ENCODE measurements at places on chromosomes 11 and 22. TPM values are rescaled to one million over a fixed set of nuclear protein-coding genes. Genes with fewer than 3 reads are reported as not detected.

DNA sequence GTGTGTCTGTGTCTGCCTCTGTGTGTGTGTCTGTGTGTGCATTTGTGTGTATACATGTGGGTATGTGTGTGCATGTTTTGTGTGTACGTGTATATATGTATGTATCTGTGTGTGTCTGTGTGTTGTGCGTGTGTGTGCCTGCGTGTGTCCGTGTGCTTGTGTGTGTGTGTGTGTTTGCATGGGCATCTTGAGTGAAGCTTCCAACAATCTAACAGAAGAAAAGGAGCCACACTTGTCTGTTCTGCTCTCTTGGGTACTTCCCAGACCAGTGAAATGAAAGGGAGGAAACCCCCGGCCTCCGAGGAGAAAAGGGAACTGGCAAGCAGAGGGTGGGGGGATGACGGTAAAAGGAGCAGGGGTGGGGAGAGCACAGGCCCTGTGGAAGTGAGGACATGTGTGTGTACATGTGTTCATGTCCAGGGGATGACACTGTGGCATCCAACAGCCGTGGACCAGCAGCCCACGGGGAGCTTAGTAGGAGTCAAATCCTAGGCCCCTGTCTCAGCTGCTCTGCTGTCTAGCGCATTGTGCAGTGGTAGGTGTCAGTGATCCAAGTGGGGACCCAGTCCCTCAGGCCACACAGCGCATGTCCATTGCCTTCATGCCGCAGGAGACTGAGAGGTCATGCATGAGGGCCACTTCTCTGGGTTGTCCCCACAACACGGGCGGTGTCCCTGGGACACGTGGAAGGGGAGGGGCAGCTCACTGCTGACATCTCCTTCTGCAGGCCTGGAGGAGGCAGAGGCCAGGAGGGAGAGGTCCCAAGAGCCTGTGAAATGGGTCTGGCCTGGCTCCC, 8.1 kb downstream of the CSF2RB start:
- H3K27ac ChIP-seq, result no peak overlapping the region
- no peak for DNase-seq
- H3K27me3 ChIP-seq, result no peaks in the 10 kb centered on the region

- H3K4me1 ChIP-seq, result no peaks in the 10 kb centered on the region
- no peaks in the 10 kb centered on the region for H3K27me3 ChIP-seq
- DNase-seq, result no peak
- H3K27ac ChIP-seq, result no peak overlapping the region
- H3K36me3 ChIP-seq, result no peaks in the 10 kb centered on the region
- no peak overlapping the region for H3K4me3 ChIP-seq
Measured at GRCh38 chr11:57095417-57095816, 86.3 kb upstream of the LRRC55 start.

DNA sequence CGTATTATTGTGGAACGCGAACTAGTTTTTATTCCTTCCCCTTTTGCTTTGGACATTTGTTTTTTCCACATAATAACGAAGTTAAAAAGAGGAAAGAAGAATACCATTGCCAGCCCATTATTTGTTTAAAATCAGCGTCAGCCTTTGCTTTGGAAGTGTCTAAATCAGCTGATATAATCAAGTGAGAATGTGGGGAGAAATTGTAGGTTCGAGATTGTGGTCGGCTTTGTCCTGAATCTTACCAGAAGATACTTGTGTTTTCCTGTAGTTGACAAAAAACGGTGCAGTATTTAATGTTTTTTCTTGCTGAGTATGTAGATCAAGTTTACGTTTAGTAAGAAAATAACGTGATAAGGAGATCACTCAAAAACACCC, 935 bp downstream of the ZNF143 start:
- peak overlapping the region; percentile 71 for H3K4me3 ChIP-seq
- no peaks in the 10 kb centered on the region for H3K4me1 ChIP-seq
- no peaks in the 10 kb centered on the region for H3K36me3 ChIP-seq
- DNase-seq, result no peak
- no peak overlapping the region for H3K27ac ChIP-seq

GRCh38 chr22:25196326-25196725, 3.3 kb upstream of the CRYBB3 start:
- no peak overlapping the region for H3K27ac ChIP-seq
- no peaks in the 10 kb centered on the region for H3K27me3 ChIP-seq
- H3K36me3 ChIP-seq, result peaks cover 17% of the 10 kb centered on the region
- H3K4me1 ChIP-seq, result no peaks in the 10 kb centered on the region
- DNase-seq, result no peak

RASL10A gene
- 3.0 TPM for total RNA-seq
